ENCODE measurements at places on chromosomes 7 and 10.

DNA sequence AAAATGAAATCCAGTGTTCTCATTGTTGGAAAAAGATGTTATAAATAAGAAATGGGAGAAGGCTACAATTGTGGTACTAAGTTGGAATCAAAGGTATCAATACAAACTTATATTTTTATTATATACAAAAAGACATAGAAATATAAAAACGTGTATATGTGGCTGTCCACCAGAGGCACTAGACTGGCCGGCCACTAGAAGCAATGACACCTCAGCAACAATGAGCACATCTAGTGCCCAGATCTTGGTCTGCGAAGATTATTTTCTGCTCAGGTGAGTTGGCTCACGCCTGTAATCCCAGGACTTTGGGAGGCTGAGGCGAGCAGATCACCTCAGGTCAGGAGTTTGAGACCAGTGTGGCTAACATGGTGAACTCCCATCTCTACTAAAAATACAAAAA, 21.6 kb downstream of the IDE start:
- no peak for DNase-seq

GRCh38 chr10:102492983-102493382, 9.5 kb downstream of the ACTR1A start:
- no peak for DNase-seq

DNA sequence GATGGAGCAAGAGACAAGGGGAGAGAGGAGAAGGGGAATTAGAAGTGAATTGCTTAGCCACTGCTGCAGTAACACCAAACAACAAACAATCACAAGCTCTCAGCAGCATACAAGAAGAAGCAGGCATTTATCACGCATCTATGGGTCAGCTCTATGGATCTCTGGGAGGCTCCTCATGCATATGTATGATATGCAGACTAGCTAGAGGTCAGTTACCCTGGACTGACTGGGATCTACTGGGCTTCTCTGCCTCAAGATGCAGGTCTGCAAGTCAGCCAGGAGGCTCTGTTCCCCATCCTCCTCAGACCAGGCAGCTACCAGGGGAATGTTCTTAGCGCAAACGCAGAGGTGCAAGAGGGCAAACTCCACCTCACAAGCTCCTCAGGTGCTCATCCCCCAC, 64.7 kb upstream of the SEM1 start:
- no peak for DNase-seq

- DNase-seq, result no peak
Observed at GRCh38 chr7:149790754-149791360, 17.5 kb upstream of the ZNF467 start.

- no peak for DNase-seq
Observed at GRCh38 chr10:124346831-124347230, 71.9 kb downstream of the OAT start.

- no peak for DNase-seq
Observed at GRCh38 chr10:7756360-7756992, 31.3 kb downstream of the KIN start.

GRCh38 chr7:17599733-17600339, 301.4 kb downstream of the AHR start:
- no peak for DNase-seq

DNA sequence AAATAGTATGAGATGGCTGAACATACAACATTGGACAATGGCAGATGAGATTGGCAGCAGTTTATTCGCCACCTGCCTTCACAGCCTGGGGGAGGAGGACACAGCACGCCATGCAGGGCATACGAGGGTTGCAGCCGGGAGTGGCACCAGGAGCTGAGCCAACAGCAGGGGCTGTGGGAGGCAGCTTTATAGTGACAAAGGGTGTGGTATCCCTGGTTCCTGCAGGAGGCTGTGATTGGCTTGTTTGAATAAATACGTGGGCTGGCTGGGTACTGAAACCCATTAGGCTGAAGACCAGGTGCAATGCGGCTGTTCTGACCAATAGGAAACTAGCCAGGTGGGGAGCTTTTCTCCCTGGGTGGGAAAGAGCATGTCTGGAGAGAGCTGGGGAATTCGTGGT, 68.9 kb upstream of the LEP start:
- DNase-seq, result no peak

- no peak for DNase-seq
Observed at GRCh38 chr10:129438024-129438423, 29.0 kb upstream of the MGMT start.

GRCh38 chr7:50962962-50963374, 180.3 kb upstream of the GRB10 start:
- DNase-seq, result no peak

DNA sequence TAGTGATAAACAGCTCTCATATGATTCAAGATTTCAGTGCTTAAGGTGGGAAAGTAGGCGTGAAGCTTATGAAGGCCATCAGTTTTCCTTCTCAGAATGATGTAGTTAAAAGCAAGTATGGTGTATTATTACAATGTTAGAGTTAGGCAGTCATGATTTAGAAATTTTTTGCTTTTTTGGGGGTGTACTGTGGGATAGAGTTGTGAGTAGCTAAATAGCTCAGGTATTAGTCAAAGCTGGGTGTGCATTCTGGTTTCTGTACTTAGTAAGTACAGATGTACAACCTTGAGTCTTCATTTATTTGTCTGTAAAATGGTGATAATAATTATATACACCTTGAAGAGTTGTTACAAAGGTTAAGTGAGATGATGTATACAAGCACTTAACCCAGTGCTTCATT, 52.2 kb downstream of the R3HCC1L start:
- DNase-seq, result no peak

DNA sequence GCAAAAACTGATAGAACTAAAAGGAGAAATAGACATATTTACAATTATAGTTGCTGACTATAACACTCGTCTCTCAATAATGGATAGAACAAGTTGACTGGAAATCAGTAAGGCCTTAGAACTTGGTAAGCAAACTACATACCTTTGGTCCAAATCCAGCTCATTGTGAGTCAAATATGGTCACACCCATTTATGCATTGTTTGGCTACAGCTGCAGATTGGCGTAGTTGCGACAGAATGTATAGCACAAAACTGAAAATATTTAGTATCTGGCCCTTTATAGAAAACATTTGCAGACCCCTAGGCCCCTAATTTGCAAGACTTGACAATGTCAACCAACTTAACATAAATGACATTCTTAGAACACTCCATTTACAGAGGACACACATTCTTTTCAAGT, 103.6 kb upstream of the EGR2 start:
- no peak for DNase-seq

DNA sequence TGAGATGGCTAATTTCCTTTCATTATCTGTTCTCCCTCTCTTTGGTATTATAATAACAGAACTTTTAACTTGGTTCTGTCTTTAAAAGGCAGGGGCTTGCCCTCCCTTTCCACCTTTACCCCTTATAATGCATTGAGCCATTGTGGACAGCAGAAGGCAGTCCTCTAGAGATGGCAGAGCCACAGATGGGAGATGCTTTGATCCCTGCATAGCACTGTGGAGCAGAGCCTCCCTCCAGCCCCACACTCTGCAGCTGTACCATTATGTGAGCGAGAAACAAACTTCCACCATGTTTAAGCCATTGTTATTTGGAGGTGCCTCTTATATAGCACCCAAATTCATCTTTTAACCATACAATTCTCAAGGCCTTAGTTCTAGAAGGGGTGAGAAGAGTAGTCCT, 78.4 kb downstream of the SEC23IP start:
- no peak for DNase-seq

GRCh38 chr7:77409739-77410547, 6.2 kb downstream of the GSAP start:
- no peak for DNase-seq

DNA sequence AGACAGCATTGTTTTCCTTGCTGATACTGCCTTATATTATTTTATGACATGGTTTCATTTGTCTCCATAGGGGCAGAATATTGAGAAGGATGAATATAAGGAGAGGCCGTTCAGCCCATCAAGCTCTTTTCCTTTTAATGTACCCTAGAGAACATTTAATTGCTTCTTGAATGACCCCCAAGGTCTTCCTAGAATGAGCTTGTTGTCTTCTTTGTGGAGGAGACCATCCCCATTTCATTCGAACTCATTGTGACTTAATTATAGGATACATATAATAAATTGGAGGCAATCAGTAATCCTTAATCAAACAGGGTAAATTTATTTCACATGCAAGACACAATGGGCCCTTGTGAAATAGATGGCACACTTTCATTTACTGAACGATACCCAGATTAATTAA, 231.3 kb downstream of the MDFIC start:
- DNase-seq, result no peak

GRCh38 chr7:101562531-101563197, 66.4 kb downstream of the MYL10 start:
- DNase-seq, result no peak

DNA sequence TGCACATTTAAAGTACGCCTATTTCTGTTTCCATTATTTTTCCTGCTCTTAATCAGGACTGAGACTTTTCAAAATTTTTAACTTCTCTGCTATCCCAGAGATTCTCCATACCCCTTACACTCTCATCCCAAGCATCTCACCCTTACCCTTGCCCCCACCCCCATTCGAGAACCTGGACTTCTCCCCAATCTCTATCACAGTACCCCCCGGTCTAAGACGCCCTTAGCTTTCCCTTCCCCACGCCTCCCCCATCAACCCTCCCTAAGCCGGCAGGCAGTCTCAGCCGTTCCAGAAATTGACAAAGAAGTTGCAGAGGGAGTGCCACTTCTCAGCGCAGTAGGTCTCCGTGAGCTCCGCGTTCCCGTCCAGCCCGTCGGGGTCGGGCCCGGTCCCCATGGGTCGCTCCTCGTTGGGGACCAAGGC, 1.4 kb downstream of the FGFBP3 start:
- DNase-seq, result no peak

DNA sequence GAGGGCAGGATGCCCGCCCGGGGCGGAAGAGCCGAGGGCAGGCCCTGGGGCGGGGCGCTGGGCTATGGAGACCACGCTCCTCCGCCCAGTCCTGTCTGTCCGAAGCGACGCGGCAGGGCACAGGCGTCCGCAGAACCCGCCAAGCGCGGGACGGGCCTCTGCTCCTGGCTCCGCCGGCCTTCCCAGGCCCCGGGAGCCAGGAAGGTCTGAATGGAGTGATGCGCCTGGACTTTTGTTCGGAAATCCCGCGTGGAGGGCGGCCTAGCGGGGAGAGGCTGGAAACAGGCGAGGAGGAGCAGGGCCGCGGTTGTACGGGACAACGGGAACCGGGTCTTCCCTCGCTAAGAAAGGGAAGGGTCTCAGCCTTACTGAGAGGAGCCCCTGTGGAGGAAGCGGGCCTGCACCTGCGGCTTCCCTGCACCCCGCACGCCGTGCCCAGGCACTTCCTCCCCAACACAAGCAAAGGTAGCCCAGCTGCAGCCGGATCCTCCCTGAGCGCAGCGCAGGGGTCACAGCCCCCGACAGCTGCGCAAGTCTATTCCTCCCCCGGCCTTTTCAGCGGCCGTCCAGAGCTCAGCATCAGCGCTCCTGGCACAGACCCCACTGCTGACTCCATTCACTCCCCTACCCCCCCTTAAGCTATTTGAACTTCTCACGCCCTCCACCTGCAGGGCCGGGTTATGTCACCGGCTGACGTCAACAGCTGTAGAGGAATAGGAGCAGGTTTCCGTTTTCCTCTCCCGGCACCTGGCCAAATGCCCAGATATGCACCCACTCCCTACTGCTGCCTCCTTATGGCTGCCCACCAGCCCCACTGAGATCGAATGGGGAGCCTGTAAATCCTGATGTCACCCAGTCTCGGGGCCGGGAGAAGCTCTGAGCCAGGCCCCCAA, 143.2 kb upstream of the RET start:
- no peak for DNase-seq

- DNase-seq, result no peak
Observed at GRCh38 chr7:71793251-71793650, 618.9 kb downstream of the CALN1 start.

DNA sequence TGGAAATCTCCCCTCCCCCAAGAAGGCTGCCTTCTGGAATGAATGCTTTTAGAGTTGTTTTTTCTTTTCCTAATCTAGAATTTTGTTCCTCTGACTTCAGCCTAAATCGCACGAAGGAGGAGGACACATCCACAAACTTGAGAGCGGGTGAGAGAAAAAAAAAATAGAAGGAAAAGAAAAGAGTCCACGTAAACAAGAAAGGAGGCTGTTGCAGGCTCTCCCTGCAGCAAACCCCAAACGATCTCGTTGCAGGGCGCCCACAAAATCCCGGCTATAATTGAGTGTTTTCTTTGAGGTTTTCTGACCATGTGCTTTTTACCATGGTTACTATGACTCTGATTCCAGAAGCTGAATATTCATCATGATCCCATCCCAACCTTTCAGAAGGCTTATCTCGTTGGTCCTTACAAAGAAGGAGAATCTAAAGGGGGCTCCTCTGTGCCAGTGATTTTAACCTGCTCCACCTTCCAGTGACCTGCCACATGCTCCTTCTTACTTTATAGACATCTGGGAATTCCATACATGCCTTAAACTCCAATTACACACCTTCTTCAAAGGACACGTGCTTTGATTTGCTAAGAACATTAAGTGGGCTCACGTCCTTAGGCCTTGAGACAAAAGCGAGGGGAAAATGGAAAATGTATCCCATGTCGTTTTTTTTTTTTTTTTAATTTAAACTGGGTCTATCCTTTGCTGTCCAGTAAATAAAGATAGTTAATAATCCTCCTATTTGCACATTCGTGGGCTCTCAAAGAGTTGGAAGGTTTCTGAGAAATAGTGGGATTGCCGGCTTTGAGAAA, 5.8 kb downstream of the TWIST1 start:
- no peak for DNase-seq

GRCh38 chr7:86929293-86930109, 130.0 kb downstream of the ELAPOR2 start:
- DNase-seq, result no peak

GRCh38 chr10:70323138-70323696, 39.4 kb upstream of the NPFFR1 start:
- DNase-seq, result no peak

- no peak for DNase-seq
Observed at GRCh38 chr10:117509573-117509972, 33.0 kb upstream of the EMX2 start.

- no peak for DNase-seq
Observed at GRCh38 chr10:91565226-91565625, 67.6 kb downstream of the PPP1R3C start.

GRCh38 chr10:5897053-5897340, 7.0 kb downstream of the FBH1 start:
- DNase-seq, result no peak

DNA sequence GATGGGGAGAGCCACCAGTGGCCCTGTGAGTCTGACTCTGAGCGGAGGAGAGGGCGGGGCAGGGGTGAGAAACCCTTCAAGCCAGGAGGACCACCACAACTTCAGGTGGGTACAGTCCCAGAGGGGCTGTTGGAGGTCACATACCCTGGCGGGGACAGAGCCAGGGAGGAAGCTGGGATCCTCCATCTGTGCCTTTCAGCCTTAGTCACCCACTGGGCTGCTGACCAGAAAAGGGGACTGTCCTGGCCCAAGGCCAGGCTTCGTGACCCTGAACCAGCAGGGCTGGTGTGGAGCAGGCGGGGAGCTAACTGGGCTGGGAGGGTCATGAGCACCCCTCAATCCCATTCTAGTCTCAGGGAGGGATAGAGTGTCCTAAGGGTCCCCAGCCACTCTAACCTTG, 1.5 kb upstream of the CALHM3 start:
- DNase-seq, result no peak

- no peak for DNase-seq
Observed at GRCh38 chr10:65550761-65551160, 1375.1 kb upstream of the LRRTM3 start.

- no peak for DNase-seq
Observed at GRCh38 chr10:96130326-96130995, 364 bp downstream of the ZNF518A start.

GRCh38 chr7:28427236-28427635, 14.9 kb downstream of the CREB5 start:
- no peak for DNase-seq

Measured in activated CD8-positive, alpha-beta memory T cell treated with anti-CD3 and anti-CD28 coated beads for 48 hours (primary cell).